ENCODE measurements at places on chromosomes 4 and X. TPM values are rescaled to one million over a fixed set of nuclear protein-coding genes. Genes with fewer than 3 reads are reported as not detected.
A peak's percentile ranks its signal among the peaks of the same experiment; 100 is the strongest.

The MAGEA2B gene
- total RNA-seq = not detected

The NEIL3 gene
- 0.90 TPM for total RNA-seq

DNA sequence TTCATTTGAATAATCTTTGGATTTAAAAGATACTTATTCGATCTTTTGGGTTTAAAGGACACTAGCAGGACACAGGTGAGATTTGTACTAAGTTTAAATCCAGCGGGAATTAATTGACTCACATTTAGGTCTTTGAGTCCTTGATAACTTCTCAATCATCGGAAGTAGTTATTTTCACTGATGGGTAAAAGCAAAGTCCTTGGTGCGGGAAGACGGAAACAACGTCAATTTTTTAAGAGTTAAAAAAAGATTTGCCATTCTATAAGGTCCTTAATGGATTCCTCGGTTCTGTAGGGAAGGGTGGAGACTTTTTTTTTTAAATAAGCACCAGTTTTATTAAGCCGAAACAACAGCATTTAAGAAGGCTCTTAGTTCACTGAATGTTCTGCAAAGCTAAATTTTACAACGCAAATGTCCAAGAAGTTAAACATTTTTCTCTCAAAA lies 2.9 kb downstream of the TMSB4X start:
- peak; percentile 64 for DNase-seq

DNA sequence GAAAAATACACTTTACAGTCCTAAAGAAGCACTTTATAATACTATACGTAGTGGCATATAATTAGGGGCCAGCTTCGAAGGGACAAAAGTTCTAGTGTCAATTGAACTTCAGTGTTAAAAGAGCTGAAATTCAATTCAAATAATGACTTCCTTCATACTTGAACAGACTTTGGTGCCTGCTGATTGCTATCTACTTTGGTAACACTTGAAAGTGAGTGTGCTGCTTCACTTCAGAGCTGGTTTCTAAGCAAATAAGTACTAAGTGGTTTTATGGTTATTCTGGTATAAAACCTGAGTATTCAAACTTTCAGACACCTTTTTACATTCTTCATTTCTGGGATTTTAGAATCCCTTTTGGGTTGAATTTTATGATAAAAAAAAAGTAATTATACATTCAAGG lies 107.0 kb downstream of the SLC4A4 start:
- no peak for DNase-seq

DNA sequence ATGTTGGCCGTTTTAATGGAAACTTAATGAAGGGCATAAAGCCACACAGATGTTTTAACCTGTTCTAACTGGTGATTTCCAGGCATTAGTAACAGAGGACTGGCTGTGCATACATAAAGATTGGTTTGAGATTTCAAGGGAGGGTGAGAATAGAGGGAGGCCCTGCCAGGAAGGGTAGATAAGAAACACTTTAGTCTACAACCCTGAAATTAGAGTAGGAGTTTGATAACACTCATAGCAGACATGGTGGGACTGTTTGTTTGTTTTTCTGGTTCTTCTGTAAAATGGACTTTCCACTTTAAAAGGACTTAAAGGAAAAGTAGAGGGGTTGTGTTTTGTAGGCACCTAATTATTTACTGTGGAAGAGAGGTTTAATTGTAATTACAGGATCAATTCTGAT lies 16.2 kb downstream of the SLC4A4 start:
- DNase-seq = no peak

The RTL3 gene
- not detected for total RNA-seq

The ABLIM2 gene
- total RNA-seq = 2.8 TPM

DNA sequence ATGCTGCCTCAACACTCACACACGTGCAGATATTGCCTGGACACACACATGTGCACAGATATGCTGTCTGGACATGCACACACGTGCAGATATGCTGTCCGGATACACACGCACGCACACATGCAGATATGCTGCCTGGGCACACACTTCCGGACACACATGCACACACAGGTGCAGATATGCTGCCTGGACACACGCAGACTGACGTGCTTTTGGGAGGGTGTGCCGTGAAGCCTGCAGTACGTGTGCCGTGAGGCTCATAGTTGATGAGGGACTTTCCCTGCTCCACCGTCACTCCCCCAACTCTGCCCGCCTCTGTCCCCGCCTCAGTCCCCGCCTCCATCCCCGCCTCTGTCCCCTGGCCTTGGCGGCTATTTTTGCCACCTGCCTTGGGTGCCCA lies 14.7 kb downstream of the FGFRL1 start:
- DNase-seq = peak; percentile 65

- peak; percentile 38 for DNase-seq
Observed at GRCh38 chrX:148466292-148466691, 34.1 kb upstream of the AFF2 start.

DNA sequence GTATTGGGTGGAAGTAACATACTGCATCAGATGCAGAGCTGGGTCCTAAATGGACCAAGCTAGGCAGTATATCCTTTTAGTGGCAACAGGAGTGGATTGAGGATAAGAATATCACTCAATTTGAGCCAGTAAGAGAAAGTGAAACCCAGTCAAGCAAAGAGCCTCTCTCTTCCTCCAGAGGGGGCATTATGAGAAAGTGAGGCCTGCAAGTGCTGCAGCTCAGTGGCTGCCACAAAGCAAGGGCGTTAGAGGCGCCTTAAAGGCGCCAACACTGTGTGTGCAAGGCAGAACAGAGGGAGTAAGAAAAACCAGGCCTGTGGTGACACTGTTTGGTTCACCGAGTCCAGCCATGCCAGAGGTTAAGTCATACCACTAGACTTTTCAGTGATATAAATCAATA lies 17.5 kb downstream of the STX18 start:
- DNase-seq = no peak

DNA sequence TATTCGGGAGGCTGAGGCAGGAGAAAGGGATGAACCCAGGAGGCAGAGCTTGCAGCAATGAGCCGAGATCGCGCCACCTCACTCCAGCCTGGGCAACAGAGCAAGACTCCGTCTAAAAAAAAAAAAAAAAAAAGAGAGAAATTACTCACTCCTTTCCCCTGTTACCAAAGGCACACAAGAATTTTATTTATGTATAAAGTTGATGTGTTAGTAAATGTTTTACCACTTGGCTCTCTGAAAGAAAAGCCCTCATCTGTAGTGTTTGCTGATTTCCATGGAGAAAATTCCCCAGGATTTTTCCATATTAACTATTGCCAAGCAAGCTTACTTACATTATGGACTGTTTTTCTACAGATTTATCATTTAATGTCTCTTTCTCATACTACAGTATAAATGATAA lies 142.1 kb upstream of the PABPC4L start:
- no peak for DNase-seq

DNA sequence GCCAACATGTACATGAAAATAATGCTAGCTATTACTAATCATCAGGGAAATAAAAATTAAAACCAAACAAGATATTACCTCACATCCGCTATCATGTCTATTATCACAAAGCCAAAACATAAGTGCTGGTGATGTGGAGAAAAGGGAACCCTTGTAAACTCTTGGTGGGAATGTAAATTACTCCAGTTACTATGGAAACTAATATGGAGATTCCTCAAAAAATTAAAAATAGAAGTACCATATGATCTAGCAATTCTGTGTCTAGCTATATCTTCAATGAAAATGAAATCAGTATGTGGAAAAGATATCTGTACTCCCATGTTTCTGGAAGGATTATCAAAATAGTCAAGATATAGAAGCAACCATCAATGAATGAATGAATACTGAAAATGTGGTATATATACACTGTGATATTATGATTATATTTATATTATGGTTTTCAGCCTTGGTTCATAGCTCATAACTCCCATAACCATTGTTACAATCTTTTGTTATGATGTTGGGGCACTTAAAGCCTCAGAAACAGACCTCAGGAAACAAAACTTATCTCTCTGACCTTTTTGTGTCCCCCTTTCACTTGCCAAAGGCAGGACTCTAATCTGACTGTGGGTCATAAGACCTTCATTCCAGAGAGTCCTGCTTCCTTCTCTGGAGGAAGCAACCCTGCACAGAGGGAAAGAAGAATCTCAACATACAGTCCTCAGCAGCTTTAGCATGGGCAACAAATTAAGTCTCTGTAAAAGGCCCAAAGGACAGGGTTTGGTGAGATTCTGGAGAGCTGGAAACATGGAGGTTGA lies 933.2 kb downstream of the ADGRL3 start:
- DNase-seq = no peak

GRCh38 chrX:39877905-39878304 lies 219.9 kb downstream of the BCOR start:
- DNase-seq = no peak

The PPBP gene
- total RNA-seq = 0.13 TPM

GRCh38 chr4:163967263-163967662 lies 472.8 kb downstream of the TMA16 start:
- DNase-seq = no peak

GRCh38 chrX:79167462-79167861 lies 23.0 kb downstream of the GPR174 start:
- no peak for DNase-seq

The RS1 gene
- not detected for total RNA-seq

The AVPR2 gene
- not detected for total RNA-seq

DNA sequence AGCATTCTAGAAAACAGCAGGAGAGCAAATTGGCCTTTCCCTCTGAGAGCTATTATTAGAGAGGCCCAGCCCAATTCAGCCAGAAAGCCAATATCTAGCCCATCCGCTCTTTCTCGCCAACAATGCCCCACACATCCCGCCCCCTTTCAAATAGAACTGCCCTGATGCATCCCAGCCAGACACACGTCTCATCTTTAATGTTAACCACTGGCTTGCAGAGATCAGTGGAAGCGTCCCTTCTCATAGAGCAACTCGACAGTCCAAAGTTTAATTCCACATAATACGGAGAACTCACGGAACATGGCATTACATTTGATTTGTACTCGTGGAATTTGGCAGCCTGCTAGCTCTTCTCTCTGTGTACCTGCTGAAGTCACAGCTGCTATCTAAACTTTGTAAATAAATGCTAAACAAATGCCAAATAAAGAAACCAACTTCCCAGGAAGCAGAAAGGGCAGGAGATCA lies 304.4 kb downstream of the DHX15 start:
- DNase-seq = no peak

- DNase-seq = no peak
Observed at GRCh38 chr4:40971338-40971737, 221.6 kb downstream of the NSUN7 start.

- DNase-seq = no peak
Observed at GRCh38 chrX:154329294-154329693, 33.7 kb downstream of the TKTL1 start.

DNA sequence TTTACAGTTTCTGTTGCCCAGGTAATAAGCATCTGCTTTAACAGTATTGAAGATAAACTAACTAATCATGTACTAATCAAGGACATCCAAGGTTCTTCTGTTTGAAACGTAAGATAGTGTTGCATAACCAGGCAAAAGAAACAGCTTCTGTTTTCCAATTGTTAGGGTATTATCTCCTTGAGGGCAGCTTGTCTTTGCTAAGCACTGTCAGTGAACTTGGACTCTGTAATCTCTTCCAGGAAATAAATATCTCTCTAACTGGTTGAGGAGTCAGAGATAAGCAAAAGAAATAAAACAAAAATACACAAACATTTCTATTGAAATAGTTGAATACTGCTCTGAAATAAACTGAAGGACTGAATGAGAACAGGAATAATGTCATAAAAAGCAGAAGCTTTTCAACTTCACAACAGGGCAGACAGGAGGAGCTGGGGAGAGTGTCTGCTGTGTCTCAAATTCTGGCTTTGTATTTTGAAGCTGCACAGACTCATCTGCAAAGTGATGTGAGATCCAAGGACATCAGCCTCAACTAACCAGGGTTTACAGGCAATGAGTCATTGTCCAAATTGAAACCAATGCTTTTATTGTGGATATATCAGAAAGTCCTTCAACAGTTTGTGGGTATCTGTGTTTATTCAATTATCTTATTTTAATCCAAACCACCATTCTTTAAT lies 1253.0 kb upstream of the PCDH7 start:
- DNase-seq = no peak

- DNase-seq = peak; percentile 80
Observed at GRCh38 chrX:70133303-70134115, at the start of gene IGBP1. Gene IGBP1 (plus strand): TSS chrX:70133447. CDS start chrX:70133948, 501 bp downstream.

- DNase-seq = peak; percentile 15
Observed at GRCh38 chr4:83389037-83389720, 54.5 kb upstream of the HPSE start.

GRCh38 chrX:38379088-38379487 lies 26.7 kb downstream of the OTC start:
- DNase-seq = no peak

DNA sequence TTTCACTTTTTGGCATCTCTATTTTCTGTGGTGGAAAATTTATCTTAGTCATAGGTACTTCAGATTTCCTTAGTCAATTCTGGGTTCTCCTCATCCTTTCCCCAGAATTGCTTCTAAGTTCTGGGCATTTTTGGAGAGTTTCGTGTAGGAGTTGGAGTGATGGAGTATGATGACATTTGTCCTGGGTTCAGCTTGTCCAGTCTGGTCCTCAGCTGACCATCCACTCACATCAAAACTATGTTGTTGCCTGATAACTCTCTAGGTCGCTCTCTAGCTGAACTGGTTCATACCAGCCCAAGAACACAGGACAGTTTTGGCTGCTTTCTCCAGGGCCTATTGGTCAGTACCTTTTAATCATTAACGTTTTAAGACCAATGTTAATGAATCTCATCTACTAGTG lies 13.2 kb downstream of the PTTG2 start:
- no peak for DNase-seq

DNA sequence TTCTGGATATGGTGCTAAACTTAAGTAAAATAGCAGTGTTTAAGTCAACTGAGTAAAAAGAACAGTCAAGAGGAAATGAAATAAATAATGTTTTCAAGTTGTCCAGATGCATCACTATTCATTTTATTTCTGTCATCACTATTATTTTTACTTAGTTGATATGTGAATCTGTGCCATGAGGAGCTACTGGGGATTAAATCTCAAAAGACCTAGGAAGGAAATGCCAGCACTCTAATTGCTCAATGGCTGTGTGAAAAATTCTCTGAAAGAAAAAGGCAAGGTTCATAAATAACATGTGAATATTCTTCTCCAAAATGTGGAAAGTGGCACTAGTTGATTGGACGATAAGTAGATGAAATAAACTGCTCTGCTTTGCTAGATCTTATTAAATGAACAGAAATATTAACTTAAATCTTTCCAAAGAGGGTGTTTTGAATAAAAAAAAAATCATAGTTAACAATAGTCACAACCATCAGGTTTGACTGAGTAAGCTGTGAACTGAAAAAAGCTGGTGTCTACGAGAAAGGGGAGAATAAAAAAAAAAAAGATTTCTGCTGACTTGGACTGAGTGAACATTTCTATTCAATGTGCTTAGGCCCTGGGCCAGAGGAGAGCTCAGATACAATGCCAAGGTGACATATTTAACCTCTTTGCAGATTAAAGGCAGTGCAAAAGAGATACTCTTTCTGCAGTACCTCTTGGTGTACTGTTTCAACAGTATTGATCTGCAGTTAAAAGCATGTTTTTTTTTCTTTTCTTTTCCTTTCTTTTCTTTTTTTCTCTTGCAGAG lies 1.6 kb downstream of the SPARCL1 start:
- no peak for DNase-seq

GRCh38 chr4:77922158-77923094 lies 59.8 kb downstream of the MRPL1 start:
- peak; percentile 72 for DNase-seq

GRCh38 chr4:152970102-152970820 lies 34.1 kb downstream of the FHDC1 start:
- DNase-seq = peak; percentile 94

All from bronchial epithelial cell (primary cell).